Astrocyte of the spinal cord (primary cell): ENCODE measurements at places on chromosomes 6 and 20.

GRCh38 chr6:30760549-30760948, 16.2 kb upstream of the IER3 start:
- DNase-seq = no peak

- DNase-seq = peak; percentile 32
Measured at GRCh38 chr6:126672649-126673048, 332.7 kb downstream of the CENPW start.

DNA sequence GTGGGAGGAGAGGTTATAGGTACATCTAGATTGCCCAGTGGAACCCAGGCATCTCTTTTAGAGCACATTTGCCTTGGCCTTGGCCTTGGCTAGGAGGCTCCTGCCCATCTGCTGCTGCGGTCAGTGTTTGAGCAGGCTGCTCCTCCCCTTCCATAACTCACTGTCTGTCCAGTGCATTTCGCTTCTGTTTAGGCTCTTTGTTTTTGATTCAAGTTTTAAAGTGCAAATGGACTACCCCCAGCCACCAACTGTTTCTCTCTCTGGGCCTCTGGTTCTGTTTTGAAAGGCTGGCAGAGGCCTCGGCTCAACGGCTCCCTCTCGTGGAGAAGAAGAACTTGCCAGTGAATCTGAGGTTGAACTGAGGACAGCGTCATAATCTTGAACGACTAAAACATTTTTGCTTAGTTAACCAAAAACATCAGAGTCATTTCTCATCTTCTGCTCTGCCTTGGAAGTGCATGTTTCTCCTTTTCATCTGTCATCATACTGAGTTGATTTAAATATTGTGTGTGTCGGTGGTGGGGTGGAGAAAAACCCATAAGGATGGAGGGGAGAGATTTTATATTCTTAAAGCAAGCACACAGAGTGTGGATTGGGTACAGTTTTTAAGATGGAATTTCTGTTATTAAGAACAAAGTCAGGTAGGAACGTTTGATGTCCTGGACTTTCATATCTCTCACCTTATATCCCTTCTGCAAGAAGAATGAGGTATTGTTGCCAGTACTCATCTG, 171.4 kb downstream of the DTNBP1 start:
- peak; percentile 78 for DNase-seq

DNA sequence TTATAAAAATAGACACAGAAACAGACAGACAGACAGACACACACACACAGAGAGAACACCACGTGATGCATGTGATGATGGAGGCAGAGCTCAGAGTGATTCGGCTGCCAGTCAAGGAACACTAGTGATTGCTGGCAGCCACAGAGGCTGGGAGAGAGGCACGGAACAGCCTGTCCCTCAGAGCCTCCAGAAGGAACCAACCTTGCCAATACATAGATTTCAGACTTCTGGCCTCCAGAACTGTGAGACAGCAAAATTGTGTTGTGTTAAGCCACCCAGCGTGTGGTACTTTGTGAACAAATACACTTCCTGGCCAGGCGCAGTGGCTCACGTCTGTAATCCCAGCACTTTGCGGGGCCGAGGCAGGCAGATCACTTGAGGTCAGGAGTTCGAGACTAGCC, 9.5 kb upstream of the PARD6B start:
- no peak for DNase-seq

DNA sequence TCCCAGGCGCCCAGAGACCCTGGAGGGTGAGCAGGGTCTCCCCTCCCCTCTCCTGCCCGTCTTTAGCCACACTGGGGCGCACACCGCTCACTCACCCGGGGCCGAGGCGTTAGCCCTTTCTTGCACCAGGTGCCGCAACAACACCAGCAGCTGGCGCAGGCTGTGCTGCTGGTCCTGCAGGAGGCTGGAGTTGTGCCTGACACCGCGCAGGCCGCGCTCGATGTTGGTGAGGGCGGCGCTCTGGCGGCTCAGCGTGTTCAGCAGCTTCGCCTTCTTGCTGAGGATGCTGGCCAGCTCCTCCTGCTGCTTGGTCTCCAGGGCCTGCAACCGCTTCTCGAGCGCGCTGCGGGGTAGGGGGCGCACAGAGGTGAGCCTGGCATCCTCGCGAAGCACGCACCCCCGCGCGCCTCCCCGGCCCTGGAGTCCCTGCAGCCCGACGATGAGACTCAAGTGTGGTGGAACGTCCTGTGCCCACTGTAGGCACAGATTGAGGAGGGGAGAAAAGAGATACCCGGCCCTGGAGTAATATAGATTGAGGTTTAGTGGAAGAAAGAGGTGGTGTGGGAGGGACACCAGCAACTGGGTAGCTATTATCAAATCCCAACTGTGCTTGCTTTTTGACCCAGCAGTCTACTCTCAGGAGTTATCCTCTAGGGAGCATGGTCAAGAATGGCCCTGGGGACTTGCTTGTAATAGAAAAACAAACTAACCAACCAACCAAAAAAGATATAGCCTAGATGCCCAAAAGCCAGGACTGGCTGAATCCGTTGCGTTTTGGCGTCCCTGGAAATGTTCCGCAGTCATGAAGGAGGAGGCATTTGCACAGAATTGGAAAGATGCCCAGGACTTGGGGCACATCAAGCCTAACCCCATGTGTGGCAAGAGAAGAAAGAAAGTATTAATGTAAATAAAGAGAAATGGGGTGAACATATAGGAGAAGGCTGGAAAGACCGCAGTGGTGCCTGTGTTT, 30.9 kb downstream of the ANGPT4 start:
- peak; percentile 12 for DNase-seq

DNA sequence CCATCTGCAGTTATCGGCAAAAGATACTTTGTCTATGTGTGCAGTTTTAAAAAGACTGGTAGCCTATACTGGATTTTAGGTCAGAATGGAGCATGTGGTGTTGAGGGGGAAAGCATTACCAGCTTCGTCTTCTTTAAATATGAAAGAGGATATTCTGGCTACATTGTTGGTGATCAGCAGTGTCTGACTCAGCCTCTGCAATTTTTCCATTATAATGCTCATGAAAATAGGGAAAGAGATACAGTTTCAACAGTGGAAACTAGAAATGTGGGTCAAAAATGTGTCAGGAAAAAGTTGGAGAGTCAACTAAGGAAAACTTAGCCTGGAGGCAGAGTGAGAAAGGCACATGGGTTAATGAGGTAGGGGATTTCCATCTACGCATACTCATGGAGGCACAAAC, 45.2 kb downstream of the HDGFL1 start:
- no peak for DNase-seq
